Ammon's horn (tissue), 1 donor: ENCODE measurements at places on chromosomes 7 and 10.

DNA sequence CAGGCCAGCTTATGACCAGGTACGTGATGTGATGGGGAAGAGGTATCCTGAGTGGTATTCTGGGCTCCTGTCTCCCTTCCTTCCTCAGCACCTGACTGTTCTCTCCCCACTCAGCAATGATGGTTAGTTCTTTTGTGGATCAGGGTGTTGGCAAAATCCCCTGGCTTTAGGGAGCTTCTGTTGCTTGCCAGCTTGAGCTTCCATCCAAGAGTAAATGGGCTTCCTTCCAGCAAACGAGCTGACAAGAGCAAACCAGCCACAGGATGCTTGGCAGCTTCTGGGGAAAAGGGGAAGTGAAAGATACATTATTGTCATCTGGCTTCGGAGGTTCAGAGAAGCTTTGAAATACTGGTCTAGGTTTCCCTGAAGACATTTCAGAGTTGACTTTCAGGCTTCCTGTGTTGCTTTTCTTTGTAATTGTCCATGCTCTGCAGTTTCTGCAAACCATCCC, 5.2 kb downstream of the DUSP5 start:
- DNase-seq, result peak; percentile 92

GRCh38 chr7:29970158-29970557, 19.4 kb downstream of the SCRN1 start:
- no peak for DNase-seq

DNA sequence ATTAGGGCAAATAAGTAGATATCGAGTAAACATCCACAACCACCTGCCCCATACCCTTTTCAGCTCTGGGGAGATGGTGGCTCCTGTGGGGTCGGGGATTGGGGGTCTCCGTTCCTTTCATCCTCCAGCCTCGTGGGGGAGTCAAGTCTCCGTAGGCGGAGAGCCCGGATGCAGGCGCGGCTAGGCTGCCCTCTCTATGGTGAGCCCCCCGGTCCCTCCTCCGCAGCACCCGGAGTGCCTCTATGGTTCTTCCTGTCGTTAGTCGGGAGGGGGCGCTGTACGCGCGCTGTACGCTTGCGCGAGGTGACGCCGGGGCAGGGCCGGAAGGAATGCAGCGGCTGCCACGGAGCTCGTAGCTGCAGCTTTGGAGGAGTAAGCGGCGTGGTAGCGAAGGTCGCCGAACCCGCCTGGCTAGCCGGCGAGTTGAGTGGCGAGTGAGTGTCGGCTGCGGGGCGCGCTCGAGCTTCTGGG, 14.8 kb upstream of the MMD2 start:
- DNase-seq, result peak; percentile 92

DNA sequence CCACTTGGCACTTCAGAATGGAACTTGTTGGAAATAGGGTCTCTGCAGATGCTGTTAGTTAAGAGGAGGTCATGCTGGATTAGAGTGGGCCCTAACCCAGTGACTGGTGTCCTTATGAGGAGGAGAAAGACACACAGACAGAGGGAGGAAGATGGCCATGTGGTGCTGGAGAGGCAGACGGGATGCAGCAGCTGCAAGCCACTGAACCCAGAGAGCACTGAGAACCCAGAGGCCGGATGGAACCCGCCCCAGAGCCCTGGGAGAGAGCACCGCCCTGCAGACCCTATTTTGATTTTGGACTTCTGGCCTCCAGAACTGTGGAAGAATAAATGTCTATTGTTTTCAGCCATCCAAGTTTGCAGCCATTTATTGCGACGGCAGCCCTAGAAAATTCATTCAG, 58.0 kb upstream of the EBF3 start:
- DNase-seq, result no peak

- no peak for DNase-seq
Measured at GRCh38 chr7:54546081-54546985, 4.2 kb downstream of the VSTM2A start.

- no peak for DNase-seq
Measured at GRCh38 chr10:14603534-14604102, 171.1 kb downstream of the FAM107B start.

- DNase-seq, result no peak
Measured at GRCh38 chr7:3918576-3918975, 617.5 kb downstream of the SDK1 start.

DNA sequence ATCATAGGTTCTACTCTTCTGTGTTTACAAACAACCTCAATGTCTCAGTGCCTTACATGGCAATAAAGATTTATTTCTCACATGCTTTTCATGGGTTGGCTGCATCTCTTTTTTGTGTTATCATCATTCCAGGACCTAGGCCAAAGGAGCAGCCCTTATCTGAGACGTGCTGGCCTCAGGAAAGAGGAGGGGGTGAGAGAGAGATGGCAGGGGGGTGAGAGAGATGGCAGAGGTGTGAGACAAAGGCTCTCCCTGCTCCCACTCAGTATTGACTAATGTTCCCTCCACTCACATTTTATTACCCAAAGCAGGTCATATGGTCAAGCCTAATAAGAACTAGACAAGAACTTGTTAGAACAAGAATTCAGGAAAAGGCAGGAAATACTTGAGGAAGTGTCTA, 120.1 kb upstream of the PRR15 start:
- DNase-seq, result no peak
